ENCODE measurements at places on chromosomes 16 and 17.

DNA sequence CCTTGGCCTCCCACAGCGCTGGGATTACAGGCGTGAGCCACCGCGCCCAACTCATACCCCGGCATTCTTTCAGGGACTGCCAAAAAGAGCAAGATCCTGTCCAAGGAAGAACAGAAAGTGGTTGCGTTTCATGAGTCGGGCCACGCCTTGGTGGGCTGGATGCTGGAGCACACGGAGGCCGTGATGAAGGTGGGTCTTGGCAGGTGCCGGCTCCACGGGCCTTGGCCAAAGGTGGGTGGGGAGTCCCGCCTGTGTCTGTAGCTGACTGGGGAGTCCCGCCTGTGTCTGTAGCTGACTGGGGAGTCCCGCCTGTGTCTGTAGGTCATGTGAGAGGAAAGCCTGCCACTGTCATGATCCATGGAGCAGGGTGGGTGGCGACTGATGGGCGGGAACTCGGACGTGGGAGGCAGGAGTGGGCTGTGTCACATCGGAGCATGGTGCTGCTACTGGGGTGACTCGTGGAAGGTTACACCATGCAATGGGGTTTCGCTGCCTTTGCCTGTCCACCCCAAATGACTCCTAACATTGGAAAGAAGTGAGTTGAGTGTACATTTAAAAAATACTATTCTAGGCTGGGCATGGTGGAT, 10.0 kb upstream of the RPL13 start:
- DNase-seq, result no peak

DNA sequence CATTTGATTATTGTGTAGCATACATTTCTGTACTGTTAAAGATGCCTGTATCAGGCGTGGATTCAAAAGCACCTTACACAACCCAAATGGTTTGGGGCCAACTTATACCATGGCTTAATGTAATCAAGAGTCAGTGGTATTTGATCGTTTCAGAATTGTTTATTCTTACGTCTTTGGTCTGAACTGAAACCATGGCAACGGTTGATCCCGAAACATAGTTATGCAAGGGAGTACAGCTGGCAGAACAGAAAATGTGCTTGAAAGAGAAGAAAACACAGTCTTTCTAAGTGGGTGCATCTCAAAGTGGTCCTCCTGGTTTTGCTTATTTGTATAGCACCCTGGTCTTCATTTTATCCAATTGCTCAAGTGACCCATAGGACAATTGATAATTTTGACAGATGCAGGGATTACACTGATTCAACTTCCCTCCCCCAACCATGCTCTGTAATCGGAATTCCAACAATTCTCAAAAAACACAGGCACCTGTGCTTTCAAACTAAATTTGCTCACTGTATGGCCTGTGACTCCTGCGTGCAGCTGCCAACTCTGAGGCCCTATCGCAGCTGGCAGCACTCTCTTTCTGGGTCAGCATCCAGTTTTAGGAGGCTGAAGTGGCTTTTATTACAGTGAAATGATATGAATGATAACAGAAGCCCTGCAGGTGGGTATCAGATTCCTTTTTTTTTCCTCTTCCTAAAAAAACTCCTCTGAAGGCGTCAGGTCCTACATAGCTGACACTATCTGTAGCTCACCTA, 77.0 kb upstream of the AXIN2 start:
- DNase-seq, result no peak

DNA sequence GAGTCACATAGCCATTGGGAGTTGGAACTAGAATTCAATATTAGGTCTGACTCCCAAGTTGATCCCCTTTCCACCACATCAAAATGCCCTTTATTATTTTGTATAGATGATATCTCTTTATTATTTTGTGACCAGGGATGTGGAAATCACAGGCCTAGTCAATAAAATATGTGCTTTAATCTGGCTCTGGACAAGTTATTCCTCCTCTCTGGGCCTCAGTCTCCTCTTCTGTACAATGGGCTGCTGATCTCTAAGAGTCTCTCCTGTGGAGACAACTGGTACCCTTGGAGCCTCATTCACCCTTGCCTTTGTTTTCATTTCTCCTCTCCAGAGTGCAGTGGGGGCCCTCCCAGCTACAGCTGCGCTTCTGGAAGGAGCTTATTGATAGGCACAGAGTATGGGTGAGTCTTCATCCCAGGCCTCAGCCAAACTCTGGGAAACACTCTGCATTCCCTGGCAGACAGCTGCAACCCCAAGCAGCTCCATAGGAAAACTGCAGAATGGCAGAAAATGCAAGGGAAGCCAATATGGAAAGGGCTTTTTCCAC, 4.3 kb upstream of the ABAT start:
- DNase-seq, result no peak

DNA sequence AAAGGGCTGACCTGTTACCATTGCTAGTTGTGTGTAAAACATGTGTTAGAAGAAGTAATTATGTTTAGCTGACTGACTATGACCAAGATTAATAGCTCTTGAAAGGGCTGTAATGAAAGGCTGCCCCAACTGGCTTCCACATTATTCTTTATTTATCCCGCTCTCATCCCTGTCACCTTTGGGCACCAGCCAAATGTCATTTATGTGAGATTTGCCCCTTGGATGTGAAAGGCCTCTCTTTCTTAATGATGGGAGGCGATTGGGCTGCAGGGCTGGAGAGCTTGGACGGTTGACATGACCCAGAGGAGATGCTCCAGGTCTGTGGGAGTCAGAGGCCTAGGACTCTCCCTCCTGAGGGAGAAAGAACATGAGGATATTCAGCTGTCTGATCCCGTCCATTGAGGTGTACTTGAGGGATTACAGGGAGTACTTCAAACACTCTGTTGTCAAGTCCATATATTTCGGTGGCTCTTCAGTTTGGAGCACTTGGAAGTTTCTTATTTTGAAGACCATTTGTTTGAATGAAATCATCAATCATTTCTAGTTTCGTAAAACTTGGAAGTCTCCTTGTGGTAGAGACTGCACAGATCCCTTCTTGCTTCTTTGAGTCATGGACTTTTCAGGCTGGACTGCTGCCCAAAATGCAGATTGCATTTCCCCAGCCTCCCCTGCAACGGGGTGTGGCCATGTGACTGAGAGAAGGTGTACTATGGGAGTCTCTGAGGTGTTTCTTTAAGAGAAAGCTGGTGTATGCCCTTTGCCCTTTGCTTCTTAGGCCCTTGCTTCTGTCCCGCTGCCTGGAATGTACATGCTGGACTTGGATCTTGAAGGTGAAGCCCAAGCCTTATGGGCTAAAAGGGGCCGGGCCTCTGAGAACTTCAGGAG, 51.3 kb downstream of the FTO start:
- DNase-seq, result no peak

GRCh38 chr16:84153660-84154214, 8.6 kb downstream of the DNAAF1 start:
- no peak for DNase-seq

- no peak for DNase-seq
Measured at GRCh38 chr16:17147942-17148341, 322.8 kb downstream of the XYLT1 start.

- no peak for DNase-seq
Measured at GRCh38 chr17:66813296-66813695, 21.6 kb upstream of the CACNG5 start.

DNA sequence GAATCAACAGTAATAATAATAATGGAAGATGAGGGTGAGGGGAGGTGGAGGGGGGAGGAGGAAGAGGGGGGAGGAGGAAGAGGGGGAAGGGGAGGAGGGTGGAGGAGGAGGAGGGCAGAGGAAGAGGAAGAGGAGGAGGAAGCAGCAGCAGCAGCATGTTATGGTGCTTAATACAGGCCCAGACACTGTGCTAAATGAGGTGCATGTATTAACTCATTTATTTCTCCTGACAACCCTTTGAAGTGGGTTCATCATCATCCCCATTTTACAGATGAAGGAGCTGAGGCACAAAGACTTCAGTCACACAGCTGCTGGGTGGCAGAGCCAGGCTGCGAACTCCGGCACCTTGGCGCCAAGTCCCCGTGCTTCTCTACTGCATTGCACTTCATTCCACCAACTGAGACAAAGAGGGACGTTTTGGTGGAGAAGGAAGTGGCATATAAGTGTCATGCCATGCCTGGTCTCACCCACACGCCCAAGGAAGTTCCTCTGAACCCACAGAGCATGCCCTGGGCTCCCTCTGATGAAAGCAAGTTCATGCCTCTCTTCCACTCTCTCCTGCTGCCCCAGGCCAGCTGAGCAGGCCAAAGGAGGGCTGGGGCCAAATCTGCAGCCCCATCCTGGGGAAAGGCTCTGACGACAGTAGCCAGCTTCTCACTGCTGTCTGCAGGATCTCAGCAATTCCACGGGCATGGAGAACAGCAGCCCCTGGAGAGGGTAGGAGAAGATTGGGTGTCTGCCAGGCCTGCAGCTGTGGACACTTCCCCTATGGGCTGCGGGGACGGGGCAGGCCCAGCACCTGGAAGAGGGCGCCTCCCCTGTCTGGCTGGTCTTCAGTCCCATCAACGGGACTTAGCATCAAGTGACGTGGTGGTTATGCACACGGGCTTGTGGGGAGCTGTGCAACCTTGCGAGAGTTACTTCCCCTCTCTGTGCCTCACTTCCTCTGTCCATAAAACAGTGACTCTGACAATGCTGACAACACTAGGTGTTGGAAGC, 21.8 kb downstream of the XYLT1 start:
- peak; percentile 21 for DNase-seq

- DNase-seq, result no peak
Measured at GRCh38 chr17:34306466-34306865, 12.8 kb upstream of the CCL8 start.

DNA sequence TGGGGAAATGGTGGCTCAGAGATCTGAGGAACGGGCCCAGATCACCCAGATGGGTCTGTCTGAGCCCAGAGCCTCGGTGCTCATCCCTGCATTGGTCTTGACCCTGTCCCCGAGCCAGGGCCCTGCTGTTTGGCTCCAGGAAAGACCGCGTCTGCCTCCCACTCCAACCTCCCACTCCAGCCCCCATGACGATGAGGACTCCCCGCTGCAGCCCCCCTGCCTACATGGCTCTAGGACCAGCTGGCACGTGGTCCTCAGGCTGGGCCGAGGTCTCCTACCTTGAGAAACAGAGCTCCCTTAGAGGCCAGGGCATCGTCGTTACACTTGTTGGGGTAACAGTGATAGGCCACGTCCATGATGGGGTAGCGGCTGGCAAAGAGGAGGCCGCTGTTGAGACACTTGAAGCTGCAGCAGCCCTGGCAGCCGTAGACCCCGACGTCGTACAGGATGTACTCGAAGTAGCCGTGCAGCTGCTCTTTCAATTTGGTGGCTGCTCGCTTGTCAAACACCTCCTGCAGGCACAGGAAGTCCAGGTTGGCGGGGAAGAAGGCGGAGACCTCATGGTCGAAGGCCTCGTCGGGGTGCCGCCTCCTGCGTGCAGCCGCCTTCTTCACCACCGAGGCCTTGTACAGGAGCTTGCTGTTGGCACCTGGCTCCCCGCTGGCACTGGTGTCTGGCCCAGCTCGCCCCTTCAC, 59.9 kb downstream of the PRMT7 start:
- DNase-seq, result no peak

GRCh38 chr17:81338274-81339190, 43.4 kb upstream of the SLC38A10 start:
- no peak for DNase-seq
